ENCODE measurements at places on chromosomes 7 and 10. TPM values are rescaled to one million over a fixed set of nuclear protein-coding genes. Genes with fewer than 3 reads are reported as not detected.
A peak's percentile ranks its signal among the peaks of the same experiment; 100 is the strongest.

GRID1 gene
- polyA plus RNA-seq, result 0.03 TPM

GNAT3 gene
- polyA plus RNA-seq, result not detected

RPEL1 gene
- 0.07 TPM for polyA plus RNA-seq

MKX gene
- polyA plus RNA-seq, result 0.10 TPM

CFTR gene
- 0.21 TPM for polyA plus RNA-seq

FOXP2 gene
- polyA plus RNA-seq, result 0.89 TPM

DNA sequence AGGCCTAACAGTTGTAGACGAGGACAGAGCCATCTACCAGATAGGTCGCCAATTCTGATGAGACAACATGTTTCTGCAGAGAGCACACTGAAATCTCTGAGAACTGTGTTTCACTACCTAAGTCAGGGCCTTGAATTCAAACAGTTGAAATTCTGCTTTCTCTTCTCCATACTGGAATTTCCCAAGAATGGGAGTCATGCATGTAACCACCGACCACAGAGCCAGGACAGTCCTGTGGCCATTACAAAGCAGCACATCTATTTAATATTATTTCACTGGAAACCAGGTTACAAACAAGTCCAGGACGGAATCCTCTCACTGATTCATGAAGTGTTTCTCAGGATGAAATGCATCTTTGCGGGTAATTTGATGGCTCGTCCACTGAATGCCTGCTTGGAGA, 62.0 kb upstream of the ST8SIA6 start:
- peak; percentile 34 for DNase-seq

- peak; percentile 2 for DNase-seq
These were observed 104.7 kb downstream of the SFMBT2 start for GRCh38 chr10:7306147-7306546.

- peak; percentile 70 for DNase-seq
These were observed 397.5 kb downstream of the KCNMA1 start for GRCh38 chr10:77240041-77240652.

GRCh38 chr10:35184527-35185171, 58.0 kb downstream of the CREM start:
- DNase-seq, result no peak

- no peak for DNase-seq
These were observed 57.2 kb downstream of the CABCOCO1 start for GRCh38 chr10:61719906-61720305.

GRCh38 chr10:95880704-95881103, 27.1 kb upstream of the CC2D2B start:
- no peak for DNase-seq

GRCh38 chr10:49008091-49008490, 68.5 kb upstream of the LRRC18 start:
- DNase-seq, result no peak

DNA sequence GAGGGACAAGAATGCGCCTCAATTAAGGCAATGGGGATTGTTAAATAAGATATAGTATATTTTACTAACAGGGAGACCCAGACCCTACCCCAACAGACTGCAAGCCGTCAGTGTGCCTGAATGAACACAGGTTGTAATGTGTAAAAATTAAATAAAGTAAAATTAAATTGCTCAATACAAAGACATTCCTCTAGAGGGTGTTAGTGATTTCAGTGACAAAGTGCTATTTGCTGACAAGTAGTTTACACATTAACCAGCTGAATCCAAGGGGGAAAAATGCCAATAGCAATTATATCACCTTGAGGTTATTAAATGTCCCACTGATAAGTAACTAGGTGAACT, 110.5 kb downstream of the EBF3 start:
- peak; percentile 1 for DNase-seq

GRCh38 chr10:132020456-132020855, 38.7 kb upstream of the BNIP3 start:
- DNase-seq, result no peak

DNA sequence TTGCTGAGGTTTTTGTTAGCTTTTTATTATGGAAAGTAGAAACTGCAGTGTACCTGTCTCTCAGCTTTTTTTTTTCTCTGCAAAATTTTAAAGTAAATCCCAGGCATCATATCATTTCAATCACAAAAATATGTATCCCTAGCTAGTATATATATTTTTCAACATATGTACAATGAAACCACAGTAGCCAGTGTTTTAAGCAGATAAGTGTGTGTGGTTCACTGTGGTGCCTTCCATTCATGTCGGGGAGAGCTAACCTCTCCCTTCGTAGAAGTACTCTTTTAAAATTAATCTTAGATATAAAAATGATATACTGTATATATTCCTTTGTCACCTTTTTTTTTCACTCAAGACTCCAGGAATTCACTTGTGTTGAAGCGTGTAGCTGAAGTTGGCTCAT, 22.7 kb downstream of the CUL1 start:
- DNase-seq, result no peak

- no peak for DNase-seq
These were observed 63.6 kb upstream of the EFCAB10 start for GRCh38 chr7:105644937-105645336.

GRCh38 chr10:78413076-78414055, 379.7 kb downstream of the RPS24 start:
- DNase-seq, result peak; percentile 31

DNA sequence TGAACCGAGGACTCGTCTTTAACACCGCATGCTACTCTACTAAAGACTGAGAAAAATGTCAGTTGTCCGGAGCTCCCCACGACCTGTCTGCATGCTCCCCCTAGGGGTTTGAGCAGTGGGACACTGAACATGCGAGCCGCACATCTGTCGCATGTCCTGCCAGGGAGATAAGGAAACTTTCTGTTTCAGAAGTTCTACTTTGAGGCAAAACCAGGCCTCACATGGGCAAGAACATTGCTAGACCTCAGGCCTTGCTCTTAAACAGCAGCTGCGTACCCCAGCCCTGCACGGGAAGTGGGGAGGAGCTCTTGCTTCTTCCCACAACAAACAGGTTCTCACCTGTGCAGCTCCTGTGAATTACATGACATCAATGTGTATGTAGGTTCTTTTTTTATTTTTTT, 30.3 kb upstream of the HERPUD2 start:
- DNase-seq, result no peak

- peak; percentile 32 for DNase-seq
These were observed 923 bp downstream of the TNPO3 start for GRCh38 chr7:129053938-129054437.

DNA sequence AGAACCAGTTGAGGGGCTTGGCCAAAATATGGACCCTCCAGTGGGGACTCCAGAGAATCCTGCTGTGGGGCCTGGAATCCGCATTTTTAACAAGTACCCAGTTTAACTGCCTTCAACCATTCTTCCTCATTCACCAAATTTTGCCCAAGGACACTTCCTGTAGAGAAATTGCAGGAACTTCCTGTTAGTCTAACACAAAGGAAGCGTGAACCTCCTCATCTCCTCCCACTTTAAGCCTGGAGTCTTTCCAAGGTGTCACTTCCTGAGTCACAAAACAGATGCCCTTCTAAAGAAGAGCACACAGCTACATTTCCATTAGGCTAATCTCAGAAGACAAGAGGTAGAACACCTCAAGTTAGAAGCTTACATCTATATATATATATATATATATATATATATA, 188.4 kb downstream of the PPP1R17 start:
- no peak for DNase-seq

GRCh38 chr10:131700032-131700431, 200.8 kb upstream of the PPP2R2D start:
- DNase-seq, result no peak

GRCh38 chr10:60732198-60732806, 46.0 kb upstream of the CDK1 start:
- no peak for DNase-seq

GRCh38 chr7:151244196-151244840, 4.2 kb downstream of the SMARCD3 start:
- peak; percentile 44 for DNase-seq

DNA sequence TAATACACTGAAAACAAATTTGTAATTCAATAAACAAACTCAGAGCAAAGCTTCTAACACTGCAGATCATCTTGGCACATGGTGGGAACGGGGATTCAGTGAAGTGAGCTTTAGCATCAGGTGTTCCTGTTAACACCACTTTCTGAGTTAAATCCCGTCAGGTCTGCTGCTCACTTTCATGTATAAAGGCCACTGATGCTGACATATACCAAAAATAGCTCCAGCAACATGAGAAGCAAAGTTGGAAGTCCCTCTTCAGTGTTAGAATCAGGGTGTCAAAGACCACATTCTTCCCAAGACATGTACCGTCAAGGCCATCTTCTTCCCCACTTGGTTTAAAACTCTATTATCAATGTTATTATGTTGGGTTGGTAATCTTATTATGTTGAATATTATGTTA, 11.7 kb upstream of the CACNA2D1 start:
- DNase-seq, result no peak

GRCh38 chr10:95819620-95820329, 63.8 kb downstream of the ENTPD1 start:
- DNase-seq, result no peak

- DNase-seq, result no peak
These were observed 26.1 kb upstream of the BHLHA15 start for GRCh38 chr7:98185101-98185500.

GRCh38 chr7:106193661-106194060, 81.5 kb upstream of the SYPL1 start:
- DNase-seq, result no peak

All from IMR-90 (cell line).